NCI-H2171 treated with DMSO at 0.1 percent for 48 hours (cell line): ENCODE measurements at places on chromosomes 3 and 15.

DNA sequence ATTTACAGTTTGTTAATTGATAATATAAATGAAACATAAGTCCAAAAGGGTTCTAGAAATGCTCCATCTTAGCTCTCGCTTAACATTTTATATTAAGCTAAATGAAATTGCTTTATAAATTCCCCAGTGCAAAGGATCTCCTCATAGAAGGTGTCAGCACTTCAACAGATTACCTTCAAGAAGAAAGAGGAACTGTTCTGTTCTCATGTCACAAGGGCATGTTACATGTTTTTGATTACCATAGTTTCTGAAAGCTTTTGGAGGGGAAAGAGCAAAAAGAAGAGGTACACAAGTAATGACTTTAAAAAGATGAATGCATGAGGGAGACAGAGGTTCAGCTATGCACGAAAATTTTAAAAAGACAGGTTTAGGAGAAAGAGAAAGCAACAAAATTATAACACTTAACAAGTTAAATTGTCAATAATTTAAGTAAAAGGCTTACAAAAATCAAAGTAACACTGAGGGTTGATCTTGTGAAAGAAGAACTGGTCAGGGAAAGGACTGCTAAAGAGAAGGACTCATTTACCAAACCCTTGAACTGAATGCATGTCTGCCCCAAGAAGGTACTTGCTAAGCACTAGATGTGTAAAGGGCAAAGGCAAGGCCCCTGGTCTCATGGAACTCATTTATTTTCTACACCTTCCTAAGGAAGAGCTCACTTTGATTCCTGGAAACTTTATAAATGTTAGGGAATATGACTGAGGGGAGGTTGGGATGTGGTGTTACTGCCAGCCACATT lies 45.1 kb downstream of the CCDC191 start:
- no peak for DNase-seq

GRCh38 chr3:65583188-65583587 lies 455.5 kb downstream of the MAGI1 start:
- DNase-seq: no peak

- peak; percentile 16 for DNase-seq
These were observed 371.7 kb downstream of the ZBTB20 start for GRCh38 chr3:114775395-114775794.

DNA sequence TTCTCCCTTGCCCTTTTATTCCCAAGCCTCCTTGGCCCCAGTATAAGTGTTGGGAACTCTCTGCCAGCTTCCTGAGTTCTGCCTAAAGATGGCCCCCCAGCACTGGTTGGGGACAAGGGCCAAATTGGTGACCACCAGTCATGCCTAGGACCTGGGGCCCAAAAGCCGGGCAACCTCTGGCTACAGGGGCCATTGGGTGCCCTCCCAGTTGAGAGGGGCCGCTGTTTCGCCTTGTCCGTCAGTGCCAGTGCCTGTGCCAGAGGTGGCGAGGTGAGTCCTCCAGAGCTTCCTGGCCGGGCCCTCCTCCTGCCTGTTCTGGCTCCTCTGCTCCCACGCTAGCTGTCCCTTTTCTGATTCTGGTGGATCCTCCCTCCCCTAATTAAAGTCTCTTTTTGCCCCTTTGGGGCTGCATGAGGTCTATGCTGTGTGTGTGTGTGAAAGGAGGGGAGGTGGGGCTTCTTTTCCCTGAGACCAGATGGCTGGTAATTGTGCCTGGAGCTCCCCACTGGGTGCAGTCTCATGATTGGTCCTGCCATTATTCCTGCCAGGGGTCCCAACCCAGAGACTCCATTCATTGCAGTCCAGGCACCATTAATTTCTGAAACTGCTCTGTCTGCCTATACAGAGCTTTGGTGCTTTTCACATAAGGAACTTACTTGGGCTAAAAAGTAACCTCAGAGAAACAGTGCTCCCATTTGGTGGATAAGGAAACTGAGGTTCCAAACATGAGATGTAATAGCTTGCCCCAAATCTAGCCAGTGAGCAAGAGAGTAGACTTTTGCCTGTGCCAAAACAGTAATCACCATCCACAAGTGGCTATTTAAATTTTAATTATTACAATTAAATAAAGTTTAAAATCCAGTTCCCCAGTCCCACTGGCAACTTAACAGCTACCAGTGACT lies 3.1 kb upstream of the TTLL3 start:
- DNase-seq: peak; percentile 59

DNA sequence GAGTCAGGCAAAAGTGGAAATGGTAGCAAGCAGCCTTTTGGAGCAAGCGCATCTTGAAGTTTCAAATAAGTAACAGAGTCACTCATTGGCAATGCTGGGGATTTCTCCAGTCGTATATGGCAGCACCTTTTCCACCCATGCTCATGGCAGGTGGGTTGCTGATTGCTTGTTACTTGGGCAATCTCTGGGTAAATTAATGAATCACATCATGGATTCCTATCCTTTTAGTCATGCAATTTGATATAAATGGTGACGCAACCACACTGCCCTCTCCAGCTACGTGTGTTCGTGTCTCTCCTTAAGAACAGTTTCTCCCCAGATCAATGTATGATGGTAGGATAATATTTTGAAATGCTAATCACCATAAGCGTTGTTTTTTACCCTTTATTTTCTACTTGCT lies 339.9 kb upstream of the KCNH8 start:
- DNase-seq: no peak
